ENCODE measurements at places on chromosomes 5 and 9. TPM values are rescaled to one million over a fixed set of nuclear protein-coding genes. Genes with fewer than 3 reads are reported as not detected.

The TMEM215 gene
- not detected for polyA plus RNA-seq

The ZCCHC9 gene
- polyA plus RNA-seq, result 35.9 TPM

The ANKRD34B gene
- polyA plus RNA-seq, result not detected

The IFNA13 gene
- polyA plus RNA-seq, result not detected

The SPINK13 gene
- polyA plus RNA-seq, result not detected

The FAM151B gene
- 4.9 TPM for polyA plus RNA-seq

The SPATA31D4 gene
- polyA plus RNA-seq, result not detected

The GRM6 gene
- polyA plus RNA-seq, result not detected

The SPINK7 gene
- not detected for polyA plus RNA-seq

DNA sequence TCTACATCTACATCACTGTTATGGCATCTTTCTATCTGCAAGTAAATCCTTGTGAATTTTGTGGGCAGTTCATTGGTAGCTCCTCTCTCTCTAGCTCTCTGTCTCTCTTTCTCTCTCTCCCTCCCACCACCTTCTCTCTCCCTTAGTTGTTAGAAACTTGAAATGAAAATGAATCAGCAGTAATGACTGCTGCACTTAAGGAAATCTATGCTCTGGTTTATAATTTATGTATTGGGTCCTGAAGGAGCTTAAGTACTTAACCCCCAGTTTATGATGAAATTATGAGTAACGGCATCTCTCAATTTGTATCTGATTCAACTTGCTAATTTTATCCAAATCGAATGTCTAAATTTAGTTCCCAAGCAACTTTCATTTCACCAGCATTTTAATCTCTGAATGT lies 52.0 kb upstream of the PTGER4 start:
- DNase-seq, result peak; percentile 50

GRCh38 chr5:106097340-106097739 lies 1573.4 kb downstream of the EFNA5 start:
- peak; percentile 26 for DNase-seq

GRCh38 chr5:31049461-31049860 lies 144.0 kb upstream of the CDH6 start:
- no peak for DNase-seq

DNA sequence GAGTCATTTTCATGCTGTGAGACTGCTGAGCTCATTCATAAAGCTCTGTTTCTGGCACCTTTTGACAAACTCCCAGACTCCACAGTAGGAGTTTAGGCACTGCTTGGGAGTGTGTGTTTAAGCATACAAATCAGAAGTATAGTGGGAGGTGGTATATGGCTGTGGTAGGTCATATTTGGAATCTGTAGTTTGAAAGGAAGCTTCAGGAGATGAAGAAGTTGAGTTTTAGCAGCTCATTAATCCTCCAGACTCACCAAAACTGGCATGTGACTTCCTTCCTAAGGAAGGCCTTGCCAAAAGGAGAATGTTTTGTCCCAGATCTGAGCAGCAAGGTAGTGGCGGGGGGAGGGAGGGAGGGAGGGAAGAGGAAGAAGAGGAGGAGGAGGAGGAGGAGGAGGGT lies 52.8 kb downstream of the SAXO1 start:
- DNase-seq, result no peak

GRCh38 chr5:123559434-123559775 lies 47.4 kb downstream of the CSNK1G3 start:
- no peak for DNase-seq

DNA sequence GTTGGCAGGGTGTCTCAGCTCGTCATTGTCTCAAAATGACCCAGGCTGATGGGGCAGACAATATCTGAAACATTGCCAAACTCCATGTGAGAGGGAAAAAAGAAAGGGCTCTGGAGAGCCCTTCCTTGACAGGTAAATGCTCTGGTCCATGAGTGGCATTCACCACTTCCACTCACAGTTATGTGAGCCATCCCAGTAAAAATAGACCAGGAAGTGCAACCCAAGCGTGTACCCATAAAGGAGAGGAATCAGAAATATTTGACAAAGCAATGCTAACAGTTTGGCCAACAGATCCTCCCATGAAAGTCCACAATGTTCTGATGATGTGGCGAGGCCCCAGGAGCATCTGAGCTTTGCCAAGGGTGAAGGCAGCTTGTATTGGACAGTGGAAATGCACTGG lies 49.4 kb downstream of the ASTN2 start:
- no peak for DNase-seq

DNA sequence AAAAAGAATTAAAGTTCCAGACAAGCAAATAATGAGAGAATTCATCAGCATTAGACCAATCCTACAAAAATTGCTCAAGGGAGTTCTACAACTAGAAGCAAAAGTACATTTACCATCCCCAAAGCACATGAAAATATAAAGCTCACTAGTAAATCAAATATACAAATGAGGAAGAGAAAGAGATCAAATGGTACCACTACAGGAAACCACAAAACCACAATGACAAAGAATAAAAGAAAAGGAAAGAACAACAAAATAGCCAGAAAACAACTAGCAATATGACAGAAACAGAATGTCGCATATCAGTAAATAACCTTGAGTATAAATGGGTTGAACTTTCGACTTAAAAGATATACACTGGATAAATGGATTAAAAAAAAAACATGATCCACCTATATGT lies 739.0 kb downstream of the DTWD2 start:
- no peak for DNase-seq

- no peak for DNase-seq
Observed at GRCh38 chr9:138015021-138015829, 137.6 kb downstream of the CACNA1B start.

- peak; percentile 58 for DNase-seq
Observed at GRCh38 chr5:35856765-35857351, at the start of gene IL7R. Gene IL7R, plus strand, starts transcription at chr5:35856891. Its CDS starts 87 bp downstream, at chr5:35856978.

DNA sequence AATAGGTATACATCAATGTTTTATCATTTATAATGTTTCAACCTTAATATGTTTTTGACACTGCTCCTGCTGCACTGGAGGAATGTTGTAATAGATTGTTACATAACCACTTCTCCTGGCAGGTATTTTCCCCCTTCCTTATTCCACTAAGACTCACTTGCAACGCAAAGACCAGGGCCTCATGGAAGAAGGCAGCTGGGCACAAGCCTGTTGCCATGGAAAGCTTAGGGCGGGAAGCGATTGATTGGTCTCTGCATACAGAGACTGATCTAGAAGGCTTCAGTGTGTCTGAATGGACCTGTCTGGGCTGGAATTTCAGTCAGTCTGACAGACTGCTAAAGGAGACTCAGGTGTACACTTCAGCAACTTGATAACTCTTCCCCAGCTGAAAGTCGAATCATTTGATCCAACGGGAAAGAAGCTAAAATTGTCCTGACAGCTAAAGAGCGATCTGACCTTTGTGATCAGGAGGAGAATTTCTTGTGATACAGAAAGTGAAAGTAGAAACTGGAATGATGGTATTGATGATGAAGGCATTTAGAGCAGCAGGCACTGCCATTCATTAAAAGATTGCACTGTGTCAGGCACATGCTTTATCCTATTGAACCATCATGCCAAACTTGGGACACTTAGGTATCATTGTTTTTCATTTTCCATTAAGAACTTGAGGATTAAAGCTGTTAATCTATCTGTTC lies 65.1 kb downstream of the GRIA1 start:
- no peak for DNase-seq

GRCh38 chr5:76805821-76806505 lies 12.9 kb upstream of the F2RL1 start:
- peak; percentile 99 for DNase-seq

- DNase-seq, result peak; percentile 87
Observed at GRCh38 chr9:112884101-112884500, 6.6 kb downstream of the SLC46A2 start.

- DNase-seq, result no peak
Observed at GRCh38 chr5:138754699-138755057, 1.5 kb downstream of the CTNNA1 start.

DNA sequence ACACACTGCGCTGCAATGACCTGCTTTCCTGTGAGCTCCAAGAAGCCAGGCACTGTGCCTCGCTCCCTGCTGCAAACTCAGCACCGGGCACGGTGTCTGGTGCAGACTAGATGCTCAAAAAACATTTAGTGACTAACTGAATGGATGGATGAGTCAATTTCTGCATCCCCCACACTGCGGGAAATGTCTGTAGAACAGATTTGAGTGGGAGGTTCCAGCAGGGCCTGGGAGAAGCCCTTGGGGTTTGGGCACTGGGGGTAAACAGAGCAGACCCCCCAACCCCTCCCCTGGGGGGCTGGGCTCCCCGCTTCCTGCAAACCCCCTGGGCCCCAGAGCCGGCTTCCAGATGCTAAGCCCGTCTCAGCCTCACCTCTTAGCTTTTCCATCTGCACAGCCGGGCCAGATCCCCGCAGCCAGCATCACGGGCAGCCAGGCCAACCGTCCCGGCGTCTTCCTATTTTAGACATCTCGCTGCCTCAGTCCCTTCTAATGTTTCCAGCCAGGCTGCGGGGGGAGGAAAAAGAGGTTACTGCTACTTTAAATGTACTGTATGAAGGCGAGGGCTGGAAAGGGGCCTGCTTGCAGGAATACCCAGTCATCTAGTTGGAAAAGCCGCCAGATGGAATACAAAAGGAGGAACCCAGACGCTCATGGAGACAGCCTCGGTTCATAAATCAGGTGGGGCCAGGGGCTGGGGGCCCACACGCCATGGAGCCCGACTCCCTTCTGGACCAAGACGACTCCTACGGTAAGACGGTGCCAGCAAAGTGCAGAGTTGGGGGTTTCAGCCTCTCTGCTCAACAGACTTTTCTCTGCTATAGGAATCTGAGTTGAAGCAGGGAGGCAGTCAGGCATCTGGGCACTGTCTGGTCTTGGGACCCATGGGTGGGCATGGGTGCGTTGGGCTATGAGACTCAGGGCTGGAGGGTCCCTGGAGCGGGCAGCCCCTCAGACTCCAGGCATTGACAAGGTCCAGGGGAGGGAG lies 67.1 kb upstream of the GGTA1 start:
- DNase-seq, result peak; percentile 35

- DNase-seq, result no peak
Observed at GRCh38 chr5:100791391-100791790, 111.7 kb downstream of the ST8SIA4 start.

DNA sequence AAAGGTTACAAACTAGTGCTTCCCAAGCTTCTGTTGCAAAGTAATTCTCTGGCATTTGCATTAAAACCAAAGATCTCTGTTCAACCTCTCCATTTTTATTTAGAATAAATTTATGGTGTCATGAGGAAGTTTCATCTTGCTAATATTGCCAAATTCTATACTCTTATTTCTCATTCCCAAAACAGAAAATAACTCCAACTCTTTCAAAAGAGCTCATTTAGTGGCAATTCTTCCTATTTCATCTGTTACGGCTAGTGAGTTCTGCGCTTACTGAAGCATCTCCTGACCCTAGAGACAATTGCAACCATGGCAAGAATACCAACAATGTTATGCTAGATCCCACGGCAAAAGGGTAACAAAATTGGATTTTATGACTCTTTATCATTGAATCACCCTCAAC lies 97.0 kb downstream of the HINT1 start:
- DNase-seq, result no peak

DNA sequence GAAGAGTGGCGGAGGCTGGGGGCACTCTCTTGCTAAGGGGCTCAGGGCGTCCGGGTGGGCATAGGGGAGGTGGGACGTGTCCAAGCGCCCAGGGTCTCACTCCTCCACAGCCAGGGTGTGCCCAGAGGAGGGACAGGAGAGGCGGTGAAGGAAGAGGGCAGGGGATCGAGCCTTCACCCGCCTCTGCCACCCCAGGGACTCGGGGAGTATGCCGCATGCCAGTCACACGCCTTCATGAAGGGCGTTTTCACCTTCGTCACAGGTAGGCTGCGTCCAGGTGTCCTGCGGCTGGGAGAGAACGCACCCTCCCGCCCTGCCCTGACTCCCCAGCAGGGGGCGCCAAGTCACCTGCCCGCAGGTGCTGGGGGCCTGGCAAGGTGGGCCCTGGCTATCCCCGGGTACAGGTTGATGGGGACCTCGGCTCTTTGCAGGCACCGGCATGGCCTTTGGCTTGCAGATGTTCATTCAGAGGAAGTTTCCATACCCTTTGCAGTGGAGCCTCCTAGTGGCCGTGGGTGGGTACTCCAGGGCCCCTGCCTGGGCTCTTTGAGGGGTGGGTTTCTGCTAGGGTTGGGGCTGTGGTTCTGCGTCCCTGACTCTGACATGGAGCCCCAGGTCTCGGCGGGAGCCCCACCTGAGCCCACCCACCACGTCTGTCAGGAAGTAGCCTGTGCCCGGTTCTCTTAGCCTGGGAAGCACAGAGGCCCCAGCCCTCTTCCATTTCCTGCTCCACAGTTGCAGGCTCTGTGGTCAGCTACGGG lies 552 bp downstream of the TMEM141 start:
- no peak for DNase-seq

DNA sequence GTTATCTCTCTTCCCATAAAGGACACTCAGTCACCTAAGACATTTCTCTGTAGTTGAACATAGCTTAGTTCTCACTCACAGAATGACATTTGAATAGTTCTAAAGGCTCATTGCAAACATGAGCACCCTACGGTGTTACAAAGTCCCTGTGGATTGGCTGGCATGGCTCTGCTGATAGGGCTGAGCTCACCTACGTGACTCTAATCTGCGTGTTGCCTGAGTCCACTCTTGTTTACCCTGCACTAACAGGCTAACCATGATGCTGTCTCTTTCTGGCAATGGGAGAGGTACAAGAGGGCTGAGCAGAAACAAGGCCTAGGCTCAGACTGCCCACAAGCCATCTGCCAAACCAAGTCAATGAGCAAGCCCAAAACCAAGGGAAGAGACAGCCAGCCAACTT lies 103.6 kb downstream of the PALM2AKAP2 start:
- DNase-seq, result no peak

DNA sequence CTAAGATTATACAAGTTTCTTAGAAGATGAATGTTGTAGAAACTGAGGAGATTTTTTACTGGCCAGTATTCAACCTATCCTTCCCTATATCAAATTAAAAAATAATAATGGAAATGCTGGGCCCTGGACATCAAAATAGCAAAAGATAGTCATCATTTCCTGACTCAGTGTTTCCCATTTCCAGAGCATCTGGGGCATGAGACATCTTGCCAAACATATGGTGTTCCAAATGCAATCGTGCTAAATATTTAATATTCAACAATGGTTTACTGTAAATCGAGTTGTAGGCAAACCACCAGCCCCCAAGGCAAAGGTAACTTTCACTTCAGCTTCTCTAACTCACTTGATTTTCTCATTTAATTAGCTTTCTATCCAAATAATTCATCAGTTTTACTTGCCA lies 152.9 kb downstream of the FRMD3 start:
- DNase-seq, result no peak
